Naive thymus-derived CD8-positive, alpha-beta T cell (primary cell): ENCODE measurements at places on chromosomes 6 and 20.

DNA sequence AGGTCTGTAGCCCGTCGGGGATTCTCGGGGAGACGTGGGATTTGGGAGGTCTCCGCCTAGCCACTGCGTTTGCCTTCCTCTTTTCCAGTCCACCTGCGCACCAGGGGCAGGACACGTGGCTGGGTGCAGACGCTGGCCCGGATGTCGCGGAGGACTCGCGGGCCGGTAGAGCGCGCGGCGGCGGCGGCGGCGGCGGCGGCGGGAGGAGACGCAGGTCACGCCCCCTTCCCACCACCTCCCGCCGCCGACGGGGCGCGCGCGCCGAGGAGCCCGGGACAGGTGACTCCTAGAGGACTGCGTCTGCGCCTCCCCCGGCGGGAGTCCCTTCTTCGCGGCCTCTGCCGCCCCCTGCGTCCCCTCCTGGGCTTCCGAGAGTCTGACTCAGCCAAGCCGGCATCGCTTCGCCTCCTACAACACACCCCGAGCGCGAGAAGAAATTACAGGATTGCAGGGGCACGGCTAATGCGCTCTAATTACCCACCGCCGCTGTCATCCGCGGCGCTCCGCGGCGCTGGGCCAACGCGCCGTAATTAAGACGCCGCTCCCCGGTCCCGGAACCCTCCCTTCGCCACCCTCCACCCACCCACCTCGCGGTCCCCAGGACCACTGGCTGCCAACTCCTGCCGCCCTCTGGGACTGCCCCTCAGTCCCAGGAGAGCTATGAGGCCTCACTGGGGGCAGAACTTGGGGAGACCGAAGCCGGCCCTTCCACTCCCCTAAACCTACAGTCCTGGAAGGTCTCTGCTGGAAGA is 124.5 kb downstream of the MRPL14 start:
- DNase-seq = peak; percentile 45

GRCh38 chr6:72826744-72827438 is 205.0 kb downstream of the KCNQ5 start:
- no peak for DNase-seq

DNA sequence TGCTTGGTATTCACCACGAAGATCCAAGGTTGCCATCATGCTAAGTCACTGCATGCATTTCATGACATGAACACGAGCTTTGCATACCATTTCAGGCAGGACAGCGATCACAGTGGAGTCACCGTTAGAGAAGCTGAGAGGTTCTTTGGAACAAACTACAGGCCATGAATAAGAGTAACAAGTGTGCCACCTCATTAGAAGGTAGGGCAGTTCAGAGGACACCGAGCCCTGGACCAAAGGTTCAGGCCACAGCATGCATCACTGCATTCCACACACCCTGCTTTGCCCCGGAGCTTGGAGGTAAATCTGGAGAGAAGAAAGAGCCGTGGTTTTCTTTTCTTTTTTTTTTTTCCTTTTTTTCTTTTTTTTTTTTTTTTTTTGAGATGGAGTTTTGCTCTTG is 66.9 kb upstream of the CDH4 start:
- DNase-seq = no peak

DNA sequence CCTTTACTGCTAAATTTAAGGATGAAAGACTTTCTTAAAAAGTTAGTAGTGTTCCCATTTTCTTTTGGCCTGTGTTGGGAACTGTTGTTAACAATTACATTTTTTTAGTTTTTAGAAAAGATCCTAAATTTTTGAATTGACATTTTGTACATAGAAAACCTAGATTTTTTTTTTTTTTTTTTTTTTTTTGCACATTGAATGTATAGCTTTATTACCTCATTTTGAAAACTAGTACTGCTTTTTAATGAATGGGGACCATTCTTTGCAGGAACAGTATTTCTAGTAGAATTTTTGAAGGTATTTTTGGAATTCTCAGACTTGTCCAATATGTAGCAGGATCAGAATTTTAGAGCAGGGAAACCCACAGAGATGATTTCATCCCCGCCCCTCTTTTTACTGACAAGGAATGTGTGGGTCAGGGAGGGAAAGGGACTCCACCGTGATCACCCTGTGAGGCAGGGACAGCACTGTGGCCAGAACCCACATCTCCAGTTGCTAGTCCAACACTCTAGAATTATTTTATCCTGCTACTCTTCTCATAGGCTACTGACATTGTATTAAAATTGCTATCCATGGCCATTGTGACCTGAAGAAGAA is 154.4 kb upstream of the SUPT3H start:
- no peak for DNase-seq

DNA sequence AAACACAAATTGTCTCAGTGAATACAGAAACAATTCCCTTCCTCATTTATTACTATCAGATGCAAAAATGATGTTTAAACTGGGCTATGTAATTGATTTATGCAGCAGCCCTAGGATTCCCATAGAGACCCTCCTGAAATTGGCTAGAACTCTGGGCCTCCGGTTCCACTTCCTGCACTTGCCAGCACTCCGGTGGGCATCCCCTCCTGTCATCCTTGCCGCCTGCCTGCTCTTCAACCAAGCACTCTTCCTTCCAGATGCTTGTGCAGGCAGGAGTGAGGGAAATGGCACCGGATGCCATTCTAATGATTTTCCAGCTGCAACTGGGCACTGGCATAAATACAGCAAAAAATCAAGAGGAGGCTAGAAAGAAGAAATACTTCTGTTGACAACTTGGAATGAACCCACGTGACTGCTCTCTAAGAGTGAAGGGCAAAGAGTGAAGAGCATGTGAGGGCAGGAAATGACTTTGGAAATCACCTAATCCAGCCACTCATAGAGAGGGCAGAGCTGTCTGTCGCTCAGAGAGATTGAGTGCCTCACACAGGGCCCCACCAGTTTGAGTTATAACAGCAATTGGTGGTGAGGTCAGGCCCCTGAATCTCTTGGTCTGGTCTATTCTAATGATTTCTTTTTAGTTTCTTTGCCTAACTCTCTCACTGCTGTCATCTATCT is 3.7 kb upstream of the NEDD9 start:
- no peak for DNase-seq

DNA sequence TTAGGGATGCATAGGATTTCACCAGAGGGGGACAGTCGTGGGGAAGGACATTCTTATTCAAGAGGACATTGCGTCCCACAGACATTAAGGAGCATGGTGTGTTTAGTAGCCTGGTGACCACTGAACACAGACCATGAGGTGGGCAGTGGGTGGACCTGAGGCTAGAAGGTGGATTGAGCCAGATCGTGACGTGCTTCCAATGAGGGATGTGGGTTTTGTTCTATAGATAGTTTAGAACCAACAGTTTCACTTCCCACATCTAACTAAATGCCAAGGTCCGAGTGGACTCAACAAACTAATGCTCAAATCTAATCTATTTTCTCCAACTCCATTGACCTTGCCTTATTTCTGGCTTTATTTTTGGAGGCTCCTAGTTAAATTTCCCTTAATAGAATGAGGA is 58.5 kb downstream of the OGFRL1 start:
- no peak for DNase-seq

- DNase-seq = no peak
These were observed 38.7 kb upstream of the SMIM28 start for GRCh38 chr6:138339024-138339423.

DNA sequence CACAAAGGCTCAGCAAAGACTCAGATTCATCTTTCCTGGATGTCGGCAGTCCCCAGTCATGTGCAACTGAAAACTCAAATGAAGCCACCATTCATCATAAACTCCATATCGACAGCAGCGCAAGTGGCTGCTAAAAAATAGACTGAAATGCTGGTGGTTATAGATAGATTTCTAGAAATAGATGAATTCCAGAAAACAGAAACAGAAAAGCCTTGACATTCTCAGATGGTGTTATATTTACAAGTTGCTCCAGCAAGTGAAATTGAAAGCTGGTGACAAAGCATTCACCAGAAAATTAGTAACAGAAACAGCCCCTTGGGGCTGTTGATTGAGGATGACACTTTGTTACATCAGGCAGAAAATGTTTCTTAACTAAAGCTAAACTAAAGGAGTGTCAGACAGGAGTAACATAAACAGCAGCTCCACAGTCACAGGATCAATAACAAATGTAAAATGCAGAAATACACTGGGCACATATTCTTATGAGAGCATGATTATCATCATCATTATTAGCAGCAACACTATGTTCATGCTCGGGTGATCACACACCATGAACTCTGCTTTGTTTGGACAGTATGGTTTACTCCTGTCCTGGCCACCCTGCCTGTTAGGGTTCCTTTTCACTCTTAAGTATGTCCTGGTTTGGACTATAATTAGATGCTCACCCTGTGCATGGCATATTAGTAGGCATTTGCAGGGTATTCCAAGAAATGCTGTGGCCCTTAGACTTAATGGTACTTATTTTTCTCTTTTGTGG is 36.4 kb upstream of the SLC35F1 start:
- DNase-seq = no peak

GRCh38 chr20:17077030-17077429 is 149.8 kb upstream of the PCSK2 start:
- no peak for DNase-seq

DNA sequence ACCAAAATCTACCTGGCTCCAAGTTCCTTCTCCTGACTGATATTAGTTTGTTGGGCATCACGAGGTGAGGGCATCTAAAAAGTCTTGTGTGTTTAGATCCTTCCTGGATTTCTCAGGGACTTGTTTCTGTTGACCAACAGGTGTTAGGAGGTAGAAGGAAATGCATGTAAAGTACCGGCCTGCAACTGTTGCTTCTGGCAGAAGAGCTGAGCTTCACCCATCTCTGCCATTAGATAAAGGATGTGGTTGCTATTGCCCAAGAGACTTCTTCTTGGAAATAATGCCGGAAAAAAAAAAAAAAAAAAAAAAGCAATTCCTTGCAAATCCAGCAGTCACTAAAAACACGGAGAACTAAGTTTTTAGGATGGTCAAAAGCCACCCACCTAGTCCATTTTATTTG is 303.1 kb downstream of the CDH26 start:
- DNase-seq = no peak

DNA sequence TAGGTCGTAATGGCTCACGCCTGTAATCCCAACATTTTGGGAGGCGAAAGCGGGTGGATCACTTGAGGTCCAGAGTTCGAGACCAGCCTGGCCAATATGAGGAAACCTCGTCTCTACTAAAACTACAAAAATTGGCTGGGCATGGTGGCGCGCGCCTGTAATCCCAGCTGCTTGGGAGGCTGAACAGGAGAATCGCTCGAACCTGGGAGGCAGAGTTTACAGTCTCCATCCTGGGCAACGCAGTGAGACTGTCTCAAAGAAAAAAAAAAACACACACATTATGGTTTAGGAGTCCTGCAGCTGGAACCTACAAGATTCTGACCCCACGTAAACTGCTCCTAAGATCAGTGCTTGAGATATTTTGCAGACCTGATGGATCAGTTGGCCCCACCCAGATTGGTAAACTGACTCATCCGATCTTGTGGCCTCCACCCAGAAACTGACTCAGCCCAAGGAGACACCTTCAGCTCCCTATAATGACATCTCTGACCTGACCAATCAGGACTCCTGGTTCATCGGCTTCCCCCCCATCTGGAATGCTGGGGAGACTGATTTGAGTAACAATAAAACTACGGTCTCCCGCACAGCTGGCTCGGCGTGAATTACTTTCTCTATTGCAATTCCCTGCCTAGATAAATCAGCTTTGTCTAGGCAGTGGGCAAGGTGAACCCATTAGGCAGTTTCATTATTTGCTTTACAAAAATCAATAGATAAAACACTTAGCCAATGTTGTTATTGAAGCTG is 96.2 kb upstream of the BTN3A2 start:
- DNase-seq = no peak

DNA sequence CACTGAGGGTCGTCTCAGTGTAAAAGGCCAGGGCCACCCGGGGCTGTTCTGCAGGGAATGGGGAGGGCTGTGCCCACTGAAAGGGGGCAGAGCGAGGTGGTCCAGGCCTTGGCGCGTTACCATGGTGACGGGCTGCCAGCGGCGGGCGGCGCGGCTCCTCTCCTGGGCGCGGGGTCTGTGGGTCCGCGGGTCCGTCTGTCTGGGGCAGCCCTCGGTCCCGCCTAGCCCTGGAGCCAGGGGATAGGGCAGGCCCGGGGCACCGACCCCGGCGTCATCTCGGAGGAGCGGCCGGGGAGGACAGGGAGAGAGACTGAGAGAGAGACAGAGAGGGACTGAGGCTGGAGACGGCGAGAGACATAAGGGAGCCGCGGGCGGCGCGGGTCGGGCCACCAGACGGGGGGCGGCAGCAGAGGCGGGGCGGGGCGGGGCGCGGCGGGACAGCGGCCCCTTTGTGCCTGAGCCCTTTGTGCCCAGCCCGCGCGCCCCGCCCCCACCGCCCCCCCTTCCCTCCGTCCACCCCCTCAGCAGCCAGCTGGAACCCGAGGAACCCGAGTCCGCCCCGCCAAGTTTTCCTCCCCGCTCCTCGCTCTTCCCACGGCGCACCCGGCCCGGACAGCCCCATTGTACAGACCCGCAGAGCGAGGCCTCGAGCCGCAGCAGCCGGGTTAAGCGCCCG is at the start of gene KIAA1755:
TSS of gene KIAA1755 (minus strand) at position 358 of the 676 bp plus-strand sequence. CDS start at position 123, 235 bp downstream.
- DNase-seq = no peak

GRCh38 chr20:6240059-6240458 is 117.2 kb upstream of the FERMT1 start:
- no peak for DNase-seq

DNA sequence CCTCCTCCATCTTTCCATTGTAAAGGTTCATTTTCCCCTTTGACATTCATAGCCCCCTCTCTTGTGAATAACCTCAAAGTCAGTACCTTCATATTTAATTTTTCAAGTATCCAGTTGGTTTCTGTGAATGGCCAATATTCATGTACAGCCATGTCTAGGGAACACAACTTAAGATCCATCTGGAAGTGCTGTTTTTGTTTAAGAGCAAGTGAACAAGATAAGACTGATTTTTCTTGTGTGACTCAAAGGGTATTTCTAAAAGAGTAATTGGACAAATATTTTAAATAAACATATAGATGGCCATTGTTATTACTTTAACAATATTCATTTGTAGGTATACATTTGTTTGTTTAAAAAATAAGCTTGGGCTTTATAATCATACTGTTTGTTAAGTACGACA is 92.9 kb downstream of the RTN4IP1 start:
- no peak for DNase-seq

DNA sequence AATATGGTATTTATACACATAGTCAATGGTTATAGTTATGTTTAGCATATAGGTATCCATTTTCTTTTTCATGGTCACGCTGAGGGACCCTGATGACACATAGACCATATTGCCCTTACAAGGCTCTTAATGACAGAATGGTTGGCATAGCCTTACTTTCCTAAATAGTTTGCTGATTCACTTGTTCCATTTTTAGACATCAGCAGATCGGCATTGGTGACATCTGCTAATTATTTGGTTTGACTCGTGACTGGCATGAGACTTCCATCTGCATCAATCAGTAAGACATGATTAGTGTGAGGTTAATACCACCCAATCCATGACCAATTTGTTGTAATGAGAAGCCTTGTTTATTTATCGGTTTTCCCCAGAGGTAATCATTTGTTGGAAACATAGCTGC is 309.7 kb downstream of the ALDH8A1 start:
- no peak for DNase-seq

DNA sequence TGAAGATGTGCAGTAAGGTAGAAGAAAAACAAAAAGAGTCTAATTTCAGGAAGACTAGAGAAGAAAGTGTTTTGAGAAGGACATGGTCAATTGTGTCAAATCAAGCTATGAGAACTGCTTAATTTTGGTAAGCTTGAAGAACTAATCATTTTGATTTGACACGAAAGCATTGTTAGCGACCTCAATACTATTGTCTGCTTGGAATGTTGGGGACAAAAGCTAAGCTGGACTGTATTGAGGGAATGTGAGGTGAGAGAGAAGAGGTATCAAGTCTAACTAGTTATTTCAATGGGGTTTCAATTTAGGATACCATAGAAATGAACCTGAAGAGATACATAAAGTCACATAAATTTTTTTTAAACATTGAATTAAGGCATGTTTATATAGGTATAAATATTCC is 309.8 kb downstream of the GRIK2 start:
- DNase-seq = no peak

GRCh38 chr20:5080384-5080877 is 39.3 kb downstream of the PCNA start:
- DNase-seq = no peak
